ENCODE measurements at places on chromosomes 4 and X. TPM values are rescaled to one million over a fixed set of nuclear protein-coding genes. Genes with fewer than 3 reads are reported as not detected.

The MAGEB1 gene
- not detected for total RNA-seq

- no peak overlapping the region for H3K27ac ChIP-seq
- no peaks in the 10 kb centered on the region for H3K4me1 ChIP-seq
- DNase-seq: no peak
- no peak overlapping the region for H3K4me3 ChIP-seq
- no peaks in the 10 kb centered on the region for H3K36me3 ChIP-seq
Observed at GRCh38 chrX:69096963-69097362, 68.3 kb downstream of the PJA1 start.

GRCh38 chrX:71609095-71609750 is 9.1 kb downstream of the CXCR3 start:
- H3K4me3 ChIP-seq: no peak overlapping the region
- peaks cover 44% of the 10 kb centered on the region for H3K4me1 ChIP-seq
- H3K36me3 ChIP-seq: peaks cover 43% of the 10 kb centered on the region
- H3K27ac ChIP-seq: peak overlapping the region; percentile 79

DNA sequence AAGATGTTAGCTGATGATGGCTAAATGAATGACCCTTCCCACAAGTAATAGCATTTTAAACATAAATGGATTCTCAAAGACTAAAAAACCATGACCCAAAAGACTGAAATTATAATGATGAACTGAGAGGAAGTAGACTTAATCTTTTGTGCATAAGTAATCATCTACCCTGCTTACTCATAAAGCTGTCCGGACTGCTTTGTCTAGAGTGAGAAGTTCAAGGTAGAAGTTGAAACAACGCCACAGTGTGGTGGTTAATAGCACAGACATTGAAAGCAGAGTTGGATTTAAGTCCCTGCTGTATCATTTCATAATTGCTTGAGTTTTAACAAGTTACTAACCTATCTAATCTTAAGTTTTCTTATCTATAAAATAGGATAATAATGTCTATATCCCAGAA is 346.6 kb downstream of the CENPC start:
- no peaks in the 10 kb centered on the region for H3K27me3 ChIP-seq
- no peak overlapping the region for H3K27ac ChIP-seq
- H3K4me1 ChIP-seq: no peaks in the 10 kb centered on the region

DNA sequence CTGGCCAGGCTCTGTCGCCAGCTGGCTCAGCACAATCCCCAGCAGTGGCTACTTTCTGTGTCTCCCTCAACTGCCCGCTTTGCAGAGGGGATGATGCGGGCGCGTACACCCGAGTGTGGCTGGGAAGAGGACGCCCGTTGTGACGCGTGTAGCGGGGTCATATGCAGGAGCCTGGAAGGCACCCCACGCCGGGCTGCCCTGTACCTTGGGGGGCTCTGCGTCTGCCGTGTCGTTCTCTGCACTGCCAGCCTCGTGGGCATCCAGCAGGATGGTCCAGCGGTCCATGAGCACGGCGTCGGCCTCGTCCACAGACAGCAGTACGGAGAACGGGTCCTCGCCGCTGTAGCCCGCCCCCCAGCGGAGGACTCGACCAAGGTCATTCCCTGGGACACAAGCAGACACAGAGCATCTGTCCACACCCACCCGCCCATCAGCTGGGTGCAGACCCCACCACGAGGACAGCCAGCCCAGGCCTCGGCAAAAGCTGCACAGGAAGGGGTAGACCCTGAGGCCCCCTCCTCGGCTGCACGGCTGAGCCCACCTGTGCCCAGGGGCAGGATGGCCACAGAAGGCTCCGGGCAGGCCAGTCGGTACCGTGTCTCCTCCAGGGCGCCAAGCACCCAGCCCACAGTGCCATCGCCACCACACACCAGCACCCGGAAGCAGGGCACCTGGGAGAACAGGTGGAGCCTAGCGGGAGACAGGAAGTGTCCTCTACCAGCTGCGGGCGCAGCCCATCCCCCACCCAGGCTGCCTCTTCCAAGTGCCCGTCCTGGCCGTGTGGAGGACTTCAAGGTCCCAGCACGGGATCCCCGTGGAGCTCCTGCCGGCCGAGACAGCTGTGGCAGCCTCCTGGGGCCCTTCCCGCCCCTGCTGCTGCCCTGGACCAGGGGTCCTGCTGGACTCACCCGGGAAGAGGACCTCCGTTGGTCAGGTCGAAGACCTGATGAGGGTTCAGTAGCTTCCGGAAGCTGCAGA is 10.8 kb downstream of the DGKQ start:
- no peaks in the 10 kb centered on the region for H3K27me3 ChIP-seq
- no peaks in the 10 kb centered on the region for H3K4me1 ChIP-seq
- no peaks in the 10 kb centered on the region for H3K36me3 ChIP-seq
- DNase-seq: no peak
- no peak overlapping the region for H3K27ac ChIP-seq
- no peak overlapping the region for H3K4me3 ChIP-seq

DNA sequence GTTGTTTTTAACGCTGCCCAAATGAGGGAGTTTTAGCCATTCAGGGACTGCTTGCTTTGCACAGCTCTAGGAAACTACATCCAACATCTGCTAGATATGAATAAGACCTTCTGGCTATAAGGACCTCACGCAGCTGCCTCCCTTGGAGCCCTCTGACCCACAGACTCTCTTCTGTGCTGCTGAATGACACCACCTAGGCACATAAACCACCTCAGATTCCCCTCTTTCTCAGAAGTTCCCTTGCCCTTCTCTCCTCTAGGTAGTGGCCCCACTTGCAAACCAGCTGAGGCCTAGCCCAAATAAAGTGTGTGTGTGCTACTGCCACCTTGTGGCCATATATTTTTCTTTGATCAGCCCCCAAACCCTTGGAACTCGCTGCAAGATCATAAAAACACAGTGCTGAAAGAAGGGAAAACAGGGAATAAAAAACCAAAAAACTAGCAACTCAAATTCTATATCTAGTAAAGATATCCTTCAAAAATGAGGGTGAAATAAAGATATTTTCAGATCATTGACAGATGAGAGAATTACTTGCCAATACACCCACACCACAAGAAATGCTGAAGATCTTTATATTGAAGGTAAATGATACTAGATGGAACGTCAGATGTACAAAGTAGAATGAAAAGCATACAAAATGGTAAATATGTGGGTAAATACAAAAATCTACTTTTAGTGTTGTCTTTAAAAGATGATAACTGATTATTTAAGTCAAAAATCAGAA is 265.9 kb downstream of the ADAMTS3 start:
- DNase-seq: peak; percentile 32
- no peak overlapping the region for H3K4me3 ChIP-seq
- no peak overlapping the region for H3K27ac ChIP-seq
- H3K36me3 ChIP-seq: no peaks in the 10 kb centered on the region

GRCh38 chr4:147037069-147037468 is 91.4 kb upstream of the TTC29 start:
- no peak for DNase-seq
- no peaks in the 10 kb centered on the region for H3K36me3 ChIP-seq
- no peak overlapping the region for H3K4me3 ChIP-seq
- H3K27ac ChIP-seq: no peak overlapping the region
- no peaks in the 10 kb centered on the region for H3K4me1 ChIP-seq

GRCh38 chrX:63250253-63250868 is 100.8 kb downstream of the SPIN4 start:
- DNase-seq: peak; percentile 34
- H3K36me3 ChIP-seq: no peaks in the 10 kb centered on the region
- H3K4me1 ChIP-seq: no peaks in the 10 kb centered on the region
- no peak overlapping the region for H3K27ac ChIP-seq
- no peak overlapping the region for H3K4me3 ChIP-seq

The ENPP6 gene
- total RNA-seq: 0.81 TPM

GRCh38 chrX:140572724-140573123 is 67.9 kb upstream of the SOX3 start:
- H3K36me3 ChIP-seq: no peaks in the 10 kb centered on the region
- H3K4me3 ChIP-seq: no peak overlapping the region
- no peak overlapping the region for H3K27ac ChIP-seq

DNA sequence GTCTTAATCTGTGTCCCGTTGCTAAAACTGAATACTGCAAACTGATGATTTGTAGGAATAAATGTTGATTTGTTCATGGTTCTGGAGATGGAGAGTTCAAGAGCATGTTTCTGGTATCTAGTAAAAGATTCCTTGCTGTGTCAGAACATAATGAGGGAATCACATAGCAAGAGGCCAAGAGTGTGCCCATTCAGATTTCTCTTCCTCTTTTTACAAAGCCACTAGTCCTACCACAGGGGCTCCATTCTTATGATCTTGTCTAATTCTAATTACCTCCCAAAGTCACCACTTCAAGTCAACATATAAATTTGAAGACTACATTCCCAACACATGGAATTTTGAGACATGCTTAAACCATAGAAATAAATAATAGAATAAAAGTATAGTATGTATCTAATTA is 608.8 kb upstream of the EPHA5 start:
- H3K36me3 ChIP-seq: no peaks in the 10 kb centered on the region
- no peak overlapping the region for H3K27ac ChIP-seq
- DNase-seq: no peak
- H3K4me1 ChIP-seq: no peaks in the 10 kb centered on the region

The KIT gene
- total RNA-seq: 0.22 TPM

Measured in activated T-cell treated with anti-CD3 and anti-CD28 coated beads, Interleukin-2, amount 50 U/mL, for 72 hours (primary cell).